Hippocampal formation (tissue), 2 donors: ENCODE measurements at places on chromosomes 7 and 10.
A peak's percentile ranks its signal among the peaks of the same experiment; 100 is the strongest.

DNA sequence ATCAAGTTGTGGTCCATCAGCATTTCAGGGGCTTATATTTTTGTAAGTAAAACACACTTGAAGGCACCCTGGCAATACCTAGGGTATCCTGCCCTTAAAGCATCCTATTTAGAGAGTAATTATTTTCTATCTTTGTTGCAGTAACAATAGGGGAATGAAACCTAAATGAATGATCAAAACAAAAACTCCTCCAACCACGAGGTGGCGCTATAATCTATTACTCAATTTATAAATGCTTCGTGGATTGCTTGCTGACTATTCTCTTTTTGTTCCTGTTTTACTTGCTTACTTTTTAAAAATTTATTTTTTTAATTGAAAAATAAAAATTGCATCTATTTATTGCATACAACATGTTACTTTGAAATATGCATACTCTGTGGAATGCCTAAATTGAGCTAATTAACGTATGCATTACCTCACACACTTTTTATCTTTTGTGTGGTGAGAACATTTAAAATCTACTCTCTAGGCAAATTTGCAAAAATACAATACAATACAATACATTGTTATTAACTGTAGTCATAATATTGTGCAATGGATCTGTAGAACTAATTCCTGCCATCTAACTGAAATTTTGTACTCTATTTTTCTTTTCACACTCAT is 147.7 kb upstream of the BMPER start:
- DNase-seq = peak; percentile 67

GRCh38 chr7:134368851-134369544 is 52.3 kb upstream of the SLC35B4 start:
- DNase-seq = no peak

- no peak for DNase-seq
Measured at GRCh38 chr7:93402944-93403343, 170.8 kb downstream of the VPS50 start.

GRCh38 chr10:33550811-33551210 is 216.3 kb upstream of the NRP1 start:
- DNase-seq = no peak

GRCh38 chr7:151339651-151340382 is 1.8 kb upstream of the NUB1 start:
- DNase-seq = no peak

- peak; percentile 50 for DNase-seq
Measured at GRCh38 chr10:43407576-43408330, 1.2 kb downstream of the HNRNPF start.

- DNase-seq = no peak
Measured at GRCh38 chr10:13016426-13016825, 14.9 kb upstream of the CCDC3 start.

DNA sequence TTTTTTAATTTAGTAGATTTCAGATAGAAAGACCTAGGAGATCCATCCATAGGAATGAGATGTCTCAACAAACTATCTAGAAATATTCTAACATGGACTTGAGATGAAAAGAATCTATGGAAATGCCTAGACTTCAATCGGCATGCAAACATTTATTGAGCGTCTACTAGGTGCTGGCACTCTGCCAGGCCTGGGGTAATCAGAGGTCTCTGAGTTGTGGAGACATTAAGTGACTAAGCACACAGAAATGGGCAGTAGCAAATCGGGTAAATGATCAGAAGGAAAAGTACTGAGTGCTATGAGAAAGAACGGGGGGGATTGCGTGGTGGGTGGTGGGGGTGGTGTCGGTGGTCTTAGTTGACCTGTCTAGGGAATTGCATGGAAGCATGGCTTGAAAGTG is 466.6 kb downstream of the GALNT17 start:
- no peak for DNase-seq

DNA sequence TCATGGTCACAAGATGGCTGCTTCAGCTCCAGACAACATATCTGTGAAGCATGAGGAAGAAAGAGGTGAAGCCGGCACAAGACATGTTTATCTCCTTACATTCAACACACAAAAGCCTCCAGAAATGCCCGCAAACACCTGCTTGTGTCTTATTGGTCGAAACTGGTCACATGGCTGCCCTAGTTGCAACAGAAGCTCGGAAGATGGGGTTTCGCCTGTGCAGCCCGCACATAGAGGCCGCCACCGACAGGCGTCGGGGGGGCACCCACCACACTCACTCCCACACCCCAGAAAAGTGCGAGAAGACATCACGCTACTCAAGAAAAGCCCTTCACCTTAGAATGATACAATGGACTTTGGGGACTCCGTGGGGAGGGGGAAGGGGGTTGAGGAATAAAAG is 63.0 kb upstream of the MGMT start:
- DNase-seq = no peak

- DNase-seq = no peak
Measured at GRCh38 chr7:100573691-100574361, at the start of gene SAP25. Gene SAP25, minus strand, starts transcription at chr7:100573900. Its CDS starts 158 bp downstream, at chr7:100573742.

- no peak for DNase-seq
Measured at GRCh38 chr10:56449770-56450169, 88.7 kb upstream of the ZWINT start.

- no peak for DNase-seq
Measured at GRCh38 chr10:132882069-132882951, 60.1 kb downstream of the CFAP46 start.

DNA sequence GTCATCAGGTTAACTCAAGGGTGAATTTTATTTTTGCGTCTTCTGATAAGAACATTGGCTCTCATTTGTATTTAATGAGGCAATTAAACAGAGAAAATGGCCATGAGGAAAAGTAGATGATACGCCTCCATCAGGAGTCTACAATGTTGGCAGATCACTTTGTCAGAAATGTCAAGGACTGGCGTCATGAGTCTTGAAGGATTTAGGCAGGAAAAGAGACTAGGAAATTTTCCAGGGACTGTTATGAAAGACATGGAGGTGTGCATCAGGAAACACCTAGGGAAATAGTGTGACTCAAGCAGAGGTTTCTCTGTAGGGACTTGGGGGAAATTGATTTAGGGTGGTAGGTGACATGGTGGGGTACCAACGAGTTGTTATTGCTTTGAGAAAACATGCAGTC is 53.4 kb upstream of the SLC35B4 start:
- no peak for DNase-seq

GRCh38 chr10:71223347-71224058 is 11.1 kb downstream of the UNC5B start:
- DNase-seq = no peak

- DNase-seq = no peak
Measured at GRCh38 chr10:35379226-35380137, 43.2 kb downstream of the CCNY start.

GRCh38 chr7:148954766-148955165 is 70.7 kb upstream of the EZH2 start:
- DNase-seq = no peak

- no peak for DNase-seq
Measured at GRCh38 chr10:49212076-49212475, 23.9 kb upstream of the TMEM273 start.

GRCh38 chr10:129536336-129536735 is 69.3 kb downstream of the MGMT start:
- no peak for DNase-seq

DNA sequence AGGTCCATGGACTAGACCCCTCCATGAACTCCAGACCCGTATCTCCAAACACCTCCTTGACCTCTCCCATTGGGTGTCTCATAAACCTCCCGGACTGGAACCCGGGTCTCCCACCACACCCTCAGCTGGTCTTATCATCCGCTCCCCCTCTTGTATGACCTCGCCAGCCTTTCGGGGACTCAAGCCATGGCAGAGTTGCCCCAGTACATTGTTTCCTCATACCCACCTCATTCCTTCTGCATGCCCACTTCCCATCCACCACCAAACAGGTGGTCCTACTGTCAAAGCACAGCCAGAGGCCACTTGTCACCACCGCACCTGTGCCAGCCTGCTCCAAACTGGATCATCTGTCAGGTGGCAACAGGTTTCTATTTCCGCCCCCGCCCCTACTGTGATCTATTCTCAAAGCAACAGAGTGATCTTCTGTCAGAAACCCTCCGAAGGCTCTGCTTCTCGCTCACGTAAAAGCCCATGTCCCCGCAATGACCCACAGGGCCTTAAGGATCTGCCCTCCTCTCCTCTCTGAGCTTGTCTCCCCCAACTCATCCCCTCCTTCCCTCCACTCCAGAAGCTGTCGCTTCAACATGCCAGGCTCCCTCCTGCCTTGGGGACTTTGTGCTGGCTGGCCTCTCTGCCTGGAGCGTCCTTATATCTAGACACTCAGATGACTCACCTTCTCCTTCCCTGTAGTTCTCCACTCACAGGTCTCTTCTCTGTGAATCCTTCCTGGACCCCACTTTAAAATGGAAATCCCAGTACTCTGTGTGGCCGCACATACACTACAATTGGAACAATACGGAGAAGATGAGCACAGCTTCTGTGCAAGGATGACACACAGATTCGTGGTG is 22.8 kb upstream of the PRKAG2 start:
- DNase-seq = no peak

GRCh38 chr7:1899196-1899595 is 229.1 kb downstream of the ELFN1 start:
- peak; percentile 15 for DNase-seq

DNA sequence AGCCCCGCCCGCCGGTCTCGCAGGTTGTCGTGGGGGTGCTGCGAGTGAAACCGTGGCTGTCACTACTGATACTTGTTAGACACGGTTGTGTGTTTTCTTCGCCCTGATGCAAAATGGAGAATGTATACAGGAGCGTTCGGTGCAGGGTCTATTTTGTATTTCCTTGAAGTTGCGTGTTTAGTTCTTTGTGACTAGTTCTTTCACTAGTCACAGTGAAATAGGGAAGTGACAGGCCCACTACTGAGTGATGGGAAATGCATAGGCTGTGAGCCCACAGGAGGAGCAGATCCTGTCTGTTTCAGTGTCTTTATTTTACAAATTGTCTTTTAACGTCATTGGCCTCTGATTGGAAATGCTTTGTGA is 675 bp downstream of the ABRAXAS2 start:
- DNase-seq = no peak

- DNase-seq = no peak
Measured at GRCh38 chr7:155467846-155468784, 10.2 kb downstream of the EN2 start.

DNA sequence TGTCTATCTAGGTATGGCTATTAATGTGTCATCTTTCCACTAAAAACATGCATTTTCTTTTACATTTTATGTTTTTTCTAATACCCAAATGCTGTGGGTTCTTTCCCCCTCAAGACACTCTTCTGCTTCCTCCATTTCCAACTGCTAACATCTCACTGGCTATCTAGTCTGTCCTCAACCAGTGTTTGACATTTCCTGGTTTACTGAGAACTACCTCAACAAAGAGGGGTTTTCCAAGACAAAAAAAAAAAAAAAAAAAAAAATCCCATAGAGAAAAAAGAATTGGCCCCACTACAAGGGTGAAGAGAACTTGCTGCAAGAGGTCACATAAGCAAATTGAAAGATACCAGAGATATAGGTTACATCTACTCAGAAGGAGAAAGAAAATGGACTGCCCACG is 359.7 kb downstream of the CRPPA start:
- no peak for DNase-seq

GRCh38 chr10:62744136-62744535 is 60.4 kb upstream of the ADO start:
- DNase-seq = no peak

- DNase-seq = peak; percentile 20
Measured at GRCh38 chr10:86586516-86586915, 64.9 kb upstream of the WAPL start.

GRCh38 chr7:134829380-134829986 is 50.0 kb downstream of the CALD1 start:
- DNase-seq = no peak

GRCh38 chr10:29753283-29753682 is 118.5 kb upstream of the SVIL start:
- no peak for DNase-seq

GRCh38 chr7:68963552-68963951 is 634.7 kb upstream of the AUTS2 start:
- no peak for DNase-seq

GRCh38 chr7:105151152-105151551 is 137.1 kb downstream of the KMT2E start:
- DNase-seq = no peak

DNA sequence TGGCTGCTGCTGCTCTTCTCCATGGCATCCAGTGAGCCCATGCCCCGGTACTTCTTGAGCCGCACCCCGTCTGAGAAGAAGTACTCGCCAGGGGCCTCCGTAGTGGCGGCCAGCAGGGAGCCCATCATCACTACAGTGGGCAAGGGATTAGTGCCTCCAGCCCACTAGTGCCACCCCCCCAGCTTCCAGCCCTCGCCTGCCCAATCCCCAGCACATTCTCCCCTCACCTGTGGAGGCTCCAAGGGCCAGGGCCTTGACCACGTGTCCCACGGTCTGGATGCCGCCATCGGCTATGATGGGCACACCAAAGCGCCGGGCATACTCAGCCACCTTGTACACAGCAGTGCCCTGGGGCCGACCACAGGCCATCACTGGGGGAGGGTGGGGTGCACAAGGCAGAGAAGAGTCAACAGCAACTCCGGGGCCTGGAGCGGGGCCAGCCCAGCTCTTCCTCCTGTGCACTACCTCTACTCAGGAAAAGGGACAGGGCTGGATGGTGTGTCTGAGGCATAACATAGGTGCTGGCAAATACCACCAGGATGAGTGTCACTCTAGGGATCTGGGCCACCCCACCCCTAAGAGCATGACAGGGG is 14.8 kb downstream of the IMPDH1 start:
- DNase-seq = no peak

DNA sequence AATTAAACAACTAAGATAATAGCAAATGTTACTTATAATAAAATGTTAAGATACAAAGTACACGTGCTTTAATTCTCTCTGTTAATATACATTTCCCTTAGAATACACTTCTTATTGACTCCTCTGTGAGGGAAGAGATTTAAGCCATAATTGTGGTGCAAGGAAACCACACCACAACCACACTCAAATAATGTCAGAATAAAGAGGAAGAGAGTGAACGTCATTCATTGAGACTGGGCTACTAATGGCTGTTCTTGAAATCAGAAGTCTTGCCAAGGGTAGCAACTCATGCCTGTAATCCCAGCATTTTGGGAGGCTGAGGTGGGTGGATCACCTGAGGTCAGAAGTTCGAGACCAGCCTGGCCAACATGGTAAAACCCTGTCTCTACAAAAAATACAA is 10.0 kb downstream of the FAM171A1 start:
- no peak for DNase-seq

DNA sequence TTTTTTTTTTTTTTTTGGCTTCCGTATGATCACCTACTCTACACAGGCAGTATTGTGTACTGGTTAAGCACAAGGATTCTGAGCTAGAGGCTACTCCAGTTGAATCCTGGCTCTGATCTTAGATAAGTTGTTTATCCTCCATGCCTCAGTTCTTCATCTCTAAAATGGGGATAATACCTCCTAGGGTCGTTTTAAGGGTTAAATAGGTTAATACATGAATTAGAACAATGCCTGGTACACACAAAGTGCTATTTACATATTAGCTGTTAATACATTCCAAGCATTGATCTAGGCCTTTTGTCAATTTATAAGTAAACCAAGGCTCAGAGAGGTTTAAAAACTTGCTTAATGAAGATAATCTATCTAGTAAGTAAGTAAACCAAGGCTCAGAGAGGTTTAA is 59.0 kb downstream of the ST7 start:
- DNase-seq = no peak
